ENCODE measurements at places on chromosomes 3 and 15. TPM values are rescaled to one million over a fixed set of nuclear protein-coding genes. Genes with fewer than 3 reads are reported as not detected.

DNA sequence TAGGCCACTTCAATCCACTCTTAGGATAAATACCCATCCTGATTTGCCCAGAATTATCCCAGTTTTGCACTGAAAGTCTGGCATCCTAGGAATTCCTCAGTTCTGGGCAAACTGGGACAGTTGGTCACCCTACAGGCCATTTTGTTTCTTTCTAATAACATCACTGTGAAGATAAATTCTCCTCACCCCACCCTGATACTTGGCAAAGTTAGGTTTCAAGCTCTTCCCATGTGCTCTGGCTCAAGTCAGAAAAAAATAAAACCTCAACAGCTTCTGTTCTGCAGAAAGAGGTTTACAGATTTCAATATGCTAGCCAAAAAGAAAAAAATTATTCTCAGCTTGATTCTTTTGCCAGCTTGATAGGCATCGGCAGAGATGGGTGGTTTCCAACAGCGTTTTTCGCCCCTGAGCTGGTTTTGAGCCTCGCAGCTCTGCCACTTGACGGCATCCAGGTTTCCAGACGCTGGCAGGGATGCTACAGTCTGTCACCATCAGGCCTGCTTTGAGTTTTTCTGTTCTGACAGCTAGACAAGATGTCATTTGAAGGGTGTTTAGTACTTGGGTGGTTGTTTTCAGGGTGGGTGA is 171.4 kb downstream of the SSR3 start:
- DNase-seq: no peak

Gene CILP
- 1.9 TPM for polyA plus RNA-seq

DNA sequence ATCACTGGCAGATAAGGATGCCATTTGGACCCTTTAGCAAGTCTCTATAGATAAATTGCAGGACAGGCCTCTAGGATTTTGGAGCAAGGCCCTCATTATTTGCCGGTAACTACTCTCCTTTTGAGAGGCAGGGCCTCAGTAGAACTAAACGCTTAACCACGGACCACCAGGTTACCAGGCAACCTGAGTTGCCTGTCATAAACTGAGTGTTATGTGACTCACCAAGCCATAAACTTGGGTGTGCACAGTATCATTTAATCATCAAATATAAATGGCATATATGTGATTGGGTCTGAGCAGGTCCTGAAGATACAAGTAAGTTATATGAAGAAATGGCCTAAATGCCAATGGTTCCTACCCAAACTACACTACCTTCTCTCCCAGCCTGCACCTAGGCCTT is 93.2 kb downstream of the BCHE start:
- no peak for DNase-seq

DNA sequence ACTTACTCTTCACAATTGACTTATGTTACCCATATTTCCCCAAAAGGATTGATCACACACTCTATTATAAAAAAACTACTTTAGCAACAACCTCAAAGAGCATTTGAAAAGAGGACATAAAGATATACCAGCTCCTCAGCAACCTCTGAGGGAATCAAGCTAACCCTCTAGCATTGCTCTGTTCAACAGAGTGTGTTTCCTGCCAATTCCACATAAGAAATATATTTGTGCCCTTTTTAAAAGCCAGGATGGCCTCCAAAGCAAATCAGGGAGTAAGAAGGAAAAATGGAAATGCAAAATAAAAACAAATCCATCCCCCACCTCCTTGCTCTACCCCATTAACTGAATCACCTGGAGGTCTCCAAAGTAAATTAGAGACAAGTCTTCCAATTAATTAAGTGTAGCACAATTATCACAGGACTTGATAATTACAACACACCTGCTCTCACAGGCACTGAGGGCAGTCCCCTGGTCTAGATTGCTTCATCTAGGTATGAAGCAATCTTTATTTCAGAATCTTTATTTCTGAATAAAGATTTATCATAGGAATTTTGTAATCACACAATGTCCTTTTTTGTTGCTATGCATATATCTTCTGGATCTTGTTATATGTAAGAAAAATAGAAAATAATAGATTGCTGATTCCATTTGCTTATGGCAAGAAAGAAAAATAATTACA is 34.8 kb downstream of the GPR176 start:
- DNase-seq: no peak

DNA sequence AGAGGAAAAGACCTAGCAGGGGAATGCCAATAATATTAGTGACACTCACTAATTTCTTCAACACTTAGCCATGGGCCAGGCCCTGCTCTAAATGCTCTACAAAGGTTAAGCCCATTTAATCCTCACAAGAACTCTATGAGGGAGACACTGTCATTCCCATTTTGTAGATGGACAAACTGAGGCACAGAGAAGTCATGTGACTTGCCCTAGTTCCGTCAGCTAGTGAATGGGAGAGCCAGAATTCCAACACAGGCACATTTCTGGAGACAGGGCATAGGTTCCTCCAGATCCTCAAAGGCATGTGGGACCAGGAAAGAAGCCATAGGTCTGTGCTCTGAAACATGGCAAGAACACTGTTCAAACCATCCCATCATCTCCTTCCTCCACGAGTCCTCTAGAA is 31.5 kb downstream of the LOXL1 start:
- DNase-seq: no peak

DNA sequence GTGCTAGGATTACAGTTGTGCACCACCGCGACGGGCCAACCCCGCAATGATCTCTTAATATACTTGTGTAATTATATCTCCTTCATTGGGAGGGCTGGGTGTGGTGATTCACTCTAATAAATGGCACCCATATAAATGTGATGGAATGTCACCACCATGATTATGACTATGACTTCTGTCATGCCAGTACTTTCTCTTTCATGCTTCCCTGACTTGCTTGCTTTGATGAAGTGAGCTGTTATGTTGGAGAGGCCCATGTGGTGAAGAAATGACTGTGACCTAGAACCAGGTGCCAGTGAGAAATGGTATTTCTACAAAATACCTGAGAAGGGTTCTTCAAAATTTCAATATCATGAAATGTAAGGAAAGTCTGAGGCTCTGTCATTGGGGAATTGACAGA is 24.4 kb upstream of the TP63 start:
- no peak for DNase-seq

- peak; percentile 13 for DNase-seq
Measured at GRCh38 chr3:152728231-152728980, 106.5 kb upstream of the P2RY1 start.

Gene TMEM202
- not detected for polyA plus RNA-seq
